Sigmoid colon (tissue), 7 donors: ENCODE measurements at places on chromosomes 11 and 22.

GRCh38 chr11:102831489-102832440 lies 11.6 kb downstream of the MMP3 start:
- H3K27ac ChIP-seq: peak overlapping the region; percentile 43
- peak overlapping the region; percentile 36 for H3K4me3 ChIP-seq
- no peaks in the 10 kb centered on the region for H3K36me3 ChIP-seq
- DNase-seq: peak; percentile 70
- no peaks in the 10 kb centered on the region for H3K4me1 ChIP-seq

- H3K36me3 ChIP-seq: peaks cover 75% of the 10 kb centered on the region
- H3K27ac ChIP-seq: peak overlapping the region; percentile 96
- H3K4me1 ChIP-seq: peaks cover 78% of the 10 kb centered on the region
- no peaks in the 10 kb centered on the region for H3K27me3 ChIP-seq
- no peak for DNase-seq
- no peak overlapping the region for H3K4me3 ChIP-seq
Observed at GRCh38 chr22:36320553-36320952, 67.2 kb downstream of the MYH9 start.

GRCh38 chr11:32068134-32068870 lies 22.6 kb upstream of the RCN1 start:
- no peaks in the 10 kb centered on the region for H3K36me3 ChIP-seq
- no peak for DNase-seq
- no peaks in the 10 kb centered on the region for H3K4me1 ChIP-seq
- no peaks in the 10 kb centered on the region for H3K27me3 ChIP-seq
- no peak overlapping the region for H3K27ac ChIP-seq

GRCh38 chr11:404551-405264 lies 10.1 kb downstream of the SIGIRR start:
- H3K27ac ChIP-seq: peak overlapping the region; percentile 73
- peaks cover 14% of the 10 kb centered on the region for H3K27me3 ChIP-seq
- H3K4me3 ChIP-seq: no peak overlapping the region
- peak; percentile 62 for DNase-seq
- H3K4me1 ChIP-seq: no peaks in the 10 kb centered on the region

DNA sequence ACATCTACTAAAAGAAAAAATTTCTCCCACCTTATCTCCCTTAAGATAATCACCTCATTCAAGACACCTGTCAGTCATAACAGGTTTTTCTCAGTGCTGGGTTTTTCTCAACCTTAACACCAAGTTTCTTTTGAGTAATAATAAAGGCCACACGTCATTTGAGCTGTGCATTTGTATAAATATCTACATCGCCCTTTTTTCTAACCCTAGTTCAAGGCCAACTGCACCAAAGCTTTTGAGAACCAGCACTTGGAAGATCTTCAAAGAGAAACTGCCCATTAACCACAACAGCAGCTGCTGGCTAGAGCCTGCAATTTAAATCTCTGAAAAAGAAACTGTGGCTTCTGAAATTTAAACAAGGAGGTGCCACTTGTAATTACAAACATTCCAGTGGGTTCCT lies 6.9 kb downstream of the CADM1 start:
- no peak overlapping the region for H3K4me3 ChIP-seq
- H3K4me1 ChIP-seq: no peaks in the 10 kb centered on the region
- no peaks in the 10 kb centered on the region for H3K36me3 ChIP-seq
- no peak overlapping the region for H3K27ac ChIP-seq

DNA sequence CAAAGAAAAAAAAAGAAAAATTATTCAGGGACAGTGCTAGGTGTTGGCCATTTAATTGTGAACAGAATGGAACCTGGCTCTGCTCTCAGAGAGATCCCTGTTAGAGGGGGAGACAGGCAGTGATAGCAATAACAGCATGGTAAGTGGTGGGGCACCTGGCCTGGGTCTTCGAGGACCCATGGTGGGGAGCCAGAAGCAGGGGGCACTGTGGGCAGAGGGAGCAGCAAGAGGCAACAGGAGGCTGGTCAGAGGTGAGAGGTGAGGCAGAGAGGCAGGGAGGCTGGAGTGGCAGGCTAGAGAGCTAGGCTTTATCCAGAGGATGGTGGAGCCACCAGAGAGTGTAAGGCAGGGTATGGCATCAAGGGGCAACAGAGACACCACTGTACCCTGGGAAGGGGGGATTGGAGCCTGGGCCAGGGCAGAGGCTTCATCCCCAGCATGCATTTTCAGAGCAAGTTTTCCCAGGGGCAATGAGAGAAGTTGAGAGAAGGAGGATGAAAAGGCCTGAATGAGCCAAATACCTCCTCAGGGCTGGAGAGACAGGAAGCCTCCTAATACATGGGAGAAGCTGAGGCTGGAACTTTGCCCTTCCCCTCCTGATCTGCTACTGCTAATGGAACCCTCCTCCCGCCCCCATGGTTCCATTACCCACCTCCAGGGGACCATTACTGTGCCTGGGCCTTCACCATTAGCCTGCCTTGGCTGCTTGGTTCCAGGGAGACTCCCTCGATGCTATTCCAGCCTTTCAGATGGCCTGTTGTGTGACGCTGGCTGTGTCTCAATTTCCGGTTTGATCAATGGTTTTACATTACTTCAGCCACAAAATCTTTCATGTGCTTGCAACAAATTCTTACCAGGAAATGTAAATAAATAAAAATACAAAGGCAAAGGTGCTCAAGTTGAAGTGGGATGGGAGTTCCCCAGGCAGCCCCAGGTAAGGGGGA lies 2.6 kb upstream of the P2RY2 start:
- peak; percentile 38 for DNase-seq
- H3K36me3 ChIP-seq: no peaks in the 10 kb centered on the region
- no peak overlapping the region for H3K27ac ChIP-seq
- H3K4me3 ChIP-seq: no peak overlapping the region
- H3K4me1 ChIP-seq: no peaks in the 10 kb centered on the region

DNA sequence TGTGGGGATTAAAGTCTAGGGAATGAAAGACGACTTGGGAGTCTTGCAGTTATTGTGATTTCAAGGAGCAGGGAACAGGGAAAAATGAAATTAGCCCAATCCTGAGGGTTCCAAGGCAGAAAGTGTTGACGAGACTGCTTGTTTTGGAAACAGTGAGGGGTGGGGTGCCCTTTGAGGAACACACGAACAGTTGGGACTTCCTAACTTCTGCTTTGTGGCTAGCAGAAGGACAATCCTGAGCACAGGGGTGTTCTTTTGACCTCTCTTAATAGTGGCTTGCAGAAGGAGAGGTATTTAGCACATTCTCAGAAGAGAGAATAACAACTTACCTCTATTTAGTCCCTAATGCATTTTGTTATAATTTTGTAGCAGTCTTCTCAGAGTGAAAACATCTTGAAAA lies 545.9 kb upstream of the ARHGAP42 start:
- no peak for DNase-seq
- no peak overlapping the region for H3K27ac ChIP-seq
- no peak overlapping the region for H3K4me3 ChIP-seq
- H3K27me3 ChIP-seq: no peaks in the 10 kb centered on the region
- H3K36me3 ChIP-seq: no peaks in the 10 kb centered on the region

DNA sequence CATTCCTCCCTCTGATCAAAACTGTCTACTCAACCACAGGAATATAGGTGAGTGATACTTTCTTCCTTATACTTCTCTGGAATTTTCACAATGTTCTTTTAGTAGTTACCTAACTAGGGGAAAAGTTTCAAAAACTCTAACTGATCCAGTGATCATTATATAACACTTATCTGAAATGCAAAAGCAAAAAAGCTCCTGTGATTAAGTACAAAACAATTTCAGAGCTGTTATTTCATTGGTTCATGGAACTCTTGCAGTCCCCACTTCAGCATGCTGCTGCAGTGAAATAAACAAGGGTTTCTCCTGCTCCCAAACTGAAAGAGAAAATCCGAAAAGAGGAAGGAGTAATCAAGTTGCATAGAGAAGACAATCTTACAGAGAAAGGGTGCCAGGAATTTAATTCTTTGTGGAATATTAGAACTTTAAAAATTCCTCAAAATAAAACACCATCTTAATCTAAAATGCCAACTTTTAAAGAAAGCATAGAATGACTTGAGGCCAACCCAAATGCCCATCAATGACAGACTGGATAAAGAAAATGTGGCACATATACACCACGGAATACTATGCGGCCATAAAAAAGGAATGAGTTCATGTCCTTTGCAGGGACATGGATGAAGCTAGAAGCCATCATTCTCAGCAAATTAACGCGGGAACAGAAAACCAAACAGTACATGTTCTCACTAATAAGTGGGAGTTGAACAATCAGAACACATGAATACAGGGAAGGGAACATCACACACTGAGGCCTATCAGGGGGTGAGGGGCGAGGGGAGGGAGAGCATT lies 20.3 kb downstream of the PPP2R1B start:
- H3K27me3 ChIP-seq: no peaks in the 10 kb centered on the region
- DNase-seq: no peak
- H3K4me3 ChIP-seq: no peak overlapping the region
- peak overlapping the region; percentile 59 for H3K27ac ChIP-seq
- peaks cover 22% of the 10 kb centered on the region for H3K36me3 ChIP-seq

DNA sequence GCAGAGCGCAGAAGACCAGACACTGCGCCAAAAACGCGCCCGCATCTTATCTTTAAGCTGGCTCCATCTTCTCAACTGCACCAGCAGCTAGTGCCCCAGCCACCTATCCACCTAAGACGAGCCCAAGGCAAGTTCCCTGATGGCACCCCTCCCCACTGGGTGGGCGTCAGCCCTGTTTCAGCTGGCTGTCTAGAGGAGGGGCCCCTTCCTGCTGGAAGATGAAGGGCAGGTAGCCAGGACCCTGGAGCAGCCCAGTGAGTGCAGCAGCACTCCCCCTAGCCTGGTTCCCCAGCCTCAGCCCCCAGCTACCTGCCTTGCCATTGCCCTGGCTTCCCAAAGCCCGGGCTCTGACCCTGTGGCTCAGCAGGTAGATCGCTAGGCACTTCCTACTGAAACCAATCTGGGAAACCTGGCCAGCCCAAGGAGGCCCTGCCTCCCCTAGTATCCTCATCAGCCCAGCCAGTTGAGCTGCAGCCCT lies 28.3 kb downstream of the ARVCF start:
- no peaks in the 10 kb centered on the region for H3K36me3 ChIP-seq
- no peak overlapping the region for H3K4me3 ChIP-seq
- H3K27ac ChIP-seq: no peak overlapping the region
- no peaks in the 10 kb centered on the region for H3K27me3 ChIP-seq
- no peak for DNase-seq

- no peaks in the 10 kb centered on the region for H3K4me1 ChIP-seq
- H3K4me3 ChIP-seq: no peak overlapping the region
- no peak overlapping the region for H3K27ac ChIP-seq
- no peak for DNase-seq
- H3K27me3 ChIP-seq: no peaks in the 10 kb centered on the region
Observed at GRCh38 chr11:76997512-76997911, 36.7 kb upstream of the B3GNT6 start.
